Umbilical cord (tissue), 2 donors: ENCODE measurements at places on chromosomes 7 and 10. TPM values are rescaled to one million over a fixed set of nuclear protein-coding genes. Genes with fewer than 3 reads are reported as not detected.
A peak's percentile ranks its signal among the peaks of the same experiment; 100 is the strongest.

DNA sequence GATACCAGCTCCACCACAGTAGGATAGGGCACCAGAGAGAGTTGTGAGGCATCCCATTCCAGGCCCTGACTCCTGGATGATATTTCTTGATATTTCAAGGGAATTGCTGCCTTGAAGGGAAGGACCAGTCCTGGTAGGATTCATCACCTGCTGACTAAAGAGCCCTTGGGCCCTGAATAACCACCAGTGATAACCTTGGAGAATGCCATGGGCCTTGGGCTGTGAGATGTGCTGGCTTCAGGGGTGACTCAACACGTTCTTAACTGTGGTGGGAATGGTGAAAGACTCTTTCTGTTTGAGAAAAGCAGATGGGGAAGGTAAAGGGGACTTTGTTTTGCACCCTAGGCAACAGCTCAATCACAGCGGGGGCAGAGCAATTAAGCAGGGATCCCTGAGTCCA is 21.4 kb upstream of the ASZ1 start:
- no peak for DNase-seq

Gene CUBN
- total RNA-seq, result 1.4 TPM

DNA sequence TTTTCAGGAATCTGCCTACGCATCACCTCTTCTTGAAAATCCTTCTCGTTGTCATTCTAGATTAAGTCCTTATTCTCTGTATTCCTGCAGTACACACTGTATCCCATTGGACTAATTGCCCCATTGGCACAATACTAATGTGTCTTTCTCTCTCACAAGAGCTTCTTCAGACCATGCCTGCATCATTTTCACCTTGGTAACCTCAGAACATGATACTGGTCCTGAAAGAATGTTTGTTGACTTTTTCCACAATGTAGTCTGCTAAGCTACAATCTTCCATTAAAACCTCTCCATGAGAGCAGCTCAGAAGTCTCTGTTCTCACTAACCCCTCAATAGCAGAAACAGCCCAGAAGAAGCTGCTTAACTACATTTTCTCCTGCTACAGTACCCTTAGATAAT is 270.7 kb downstream of the PCDH15 start:
- no peak for DNase-seq

GRCh38 chr7:134755422-134756022 is 23.9 kb upstream of the CALD1 start:
- DNase-seq, result peak; percentile 36

GRCh38 chr10:44971935-44972757 is 6.5 kb downstream of the DEPP1 start:
- DNase-seq, result no peak

DNA sequence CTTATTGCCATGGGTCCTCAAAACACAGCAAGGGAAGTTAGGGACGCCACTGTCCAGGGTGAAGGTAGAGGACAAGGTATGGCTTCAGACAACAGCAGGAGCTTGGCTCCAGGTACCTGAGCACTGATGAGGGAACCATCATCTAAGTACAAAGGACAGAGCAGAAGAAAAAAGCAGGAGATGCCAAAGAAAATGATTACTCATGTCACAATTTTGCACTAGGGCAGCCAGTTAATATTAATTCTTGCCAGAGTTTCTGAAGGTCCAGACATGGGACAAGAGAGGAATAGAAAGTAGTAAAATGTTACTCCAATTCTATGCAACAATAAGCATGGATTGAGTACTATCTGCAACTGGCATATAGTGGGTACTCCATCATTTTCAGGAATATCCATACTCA is 14.1 kb downstream of the PTN start:
- DNase-seq, result no peak

DNA sequence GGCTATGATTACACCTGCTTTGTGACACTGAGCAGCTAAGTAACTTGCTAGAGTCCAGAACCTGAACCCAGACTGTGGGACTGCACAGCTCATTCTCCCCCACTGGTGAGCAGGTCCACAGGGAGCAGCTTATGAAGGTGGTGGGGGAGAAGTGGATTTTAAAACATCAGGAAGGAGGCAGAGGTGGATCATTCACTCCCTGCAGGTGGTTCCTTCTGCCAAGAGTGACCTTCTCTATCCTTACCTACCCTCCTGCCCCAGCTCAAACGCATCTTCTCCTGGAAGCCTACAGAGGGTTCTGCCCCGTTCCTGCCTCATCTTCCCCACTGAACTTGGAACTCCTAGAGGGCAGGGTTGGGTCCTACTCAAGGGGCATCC is 539 bp upstream of the FAM241B start:
- no peak for DNase-seq

GRCh38 chr7:86914551-86914950 is 144.9 kb downstream of the ELAPOR2 start:
- DNase-seq, result no peak

DNA sequence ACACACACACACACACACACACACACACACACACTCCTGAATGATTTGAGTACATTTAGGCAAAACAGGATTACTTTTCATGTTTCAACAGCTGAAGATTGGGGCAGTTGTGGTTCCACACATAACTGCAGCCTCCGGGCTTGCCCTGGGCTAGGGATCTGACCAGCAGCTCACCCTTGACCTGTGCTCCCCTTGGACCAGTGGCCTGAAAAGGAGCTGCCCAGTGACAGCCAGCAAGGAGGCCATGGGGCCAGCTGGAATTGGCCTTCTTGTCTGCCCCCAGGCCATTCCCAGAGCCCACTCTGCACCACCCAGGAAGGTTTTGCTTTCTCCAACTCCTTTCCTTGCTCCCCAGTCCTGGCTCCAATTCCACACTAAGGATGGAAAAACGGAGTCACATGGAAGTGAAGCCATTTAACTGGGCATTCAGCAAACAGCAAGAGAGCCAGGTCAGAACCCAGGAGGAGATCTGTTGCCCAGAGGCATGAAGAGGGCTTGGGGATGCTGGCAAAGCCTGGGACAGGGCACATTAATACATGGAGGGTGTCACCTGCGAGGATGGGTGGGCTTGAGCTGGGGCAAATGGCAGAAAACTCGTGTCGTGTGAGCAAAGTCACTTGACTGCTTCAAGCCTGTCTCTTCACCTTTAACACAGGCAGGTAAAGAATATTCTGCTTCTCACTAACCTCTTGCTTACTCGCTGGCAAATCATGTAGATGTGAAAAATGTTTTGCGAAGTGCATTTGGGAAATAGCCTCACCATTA is 61.5 kb upstream of the GDF10 start:
- DNase-seq, result no peak

DNA sequence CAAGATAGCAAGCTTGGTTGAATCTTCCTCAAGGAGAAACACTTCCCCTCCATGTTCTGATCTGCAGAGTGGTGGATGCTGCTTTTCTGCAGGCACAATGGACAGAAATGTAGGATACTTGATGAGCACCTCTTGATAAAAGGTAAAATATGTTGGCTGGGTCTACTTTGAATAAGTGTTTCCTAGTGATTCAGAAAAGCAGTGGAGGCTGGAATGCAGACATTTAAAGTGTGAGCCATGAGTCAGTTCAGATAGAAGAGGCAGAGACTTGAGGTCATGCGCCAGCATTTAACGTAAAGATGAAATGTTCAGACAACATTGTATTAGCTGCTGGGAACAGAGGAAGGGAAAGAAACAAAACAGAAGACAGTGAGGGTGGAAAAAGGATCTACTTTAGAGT is 403.1 kb downstream of the ADRA2A start:
- DNase-seq, result no peak

DNA sequence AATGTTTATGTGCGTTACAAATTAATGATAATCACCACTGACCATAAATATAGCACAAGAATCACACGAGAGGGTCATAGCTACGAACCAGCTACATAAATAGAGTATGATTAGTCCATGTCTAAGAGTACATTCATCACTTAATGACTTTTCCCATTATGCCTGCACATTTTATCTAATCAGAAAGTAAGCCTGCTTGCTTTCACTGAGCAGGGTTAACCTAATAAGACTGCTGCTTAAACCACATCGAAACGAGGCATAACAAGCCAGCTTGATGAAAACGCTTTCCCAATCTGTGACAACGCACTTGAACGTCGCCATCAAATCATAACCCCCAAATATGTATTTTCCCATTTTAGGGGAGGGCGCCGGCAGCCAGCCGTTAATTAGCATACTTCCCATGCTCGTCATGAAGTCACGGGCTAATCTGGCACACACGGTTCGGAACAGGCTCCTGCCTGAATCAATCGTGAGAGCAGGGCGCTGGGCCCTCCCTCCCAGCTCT is 71.5 kb downstream of the EBF3 start:
- DNase-seq, result no peak

GRCh38 chr7:111532625-111533024 is 29.7 kb downstream of the IMMP2L start:
- DNase-seq, result no peak

DNA sequence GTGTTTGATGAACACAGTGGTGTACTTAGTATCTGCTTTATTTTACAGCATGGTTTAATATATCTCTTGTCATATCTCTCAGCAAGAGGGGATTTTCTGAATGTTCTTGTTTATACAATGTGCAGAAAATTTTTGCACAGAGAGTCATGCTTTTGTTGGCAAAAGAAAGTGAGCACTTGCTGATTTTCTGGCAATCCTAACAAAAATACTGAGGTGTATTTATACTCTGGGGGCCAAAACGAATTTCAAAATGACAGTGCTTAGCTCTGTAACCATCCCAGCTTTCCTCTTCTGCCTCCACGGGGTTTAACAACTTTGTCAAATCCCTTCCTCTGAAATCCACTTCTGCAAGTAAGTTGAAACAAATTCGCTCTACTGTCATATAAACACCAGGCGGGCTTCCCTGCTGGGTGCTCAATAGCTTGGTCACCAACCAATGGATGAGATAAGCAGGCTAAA is 169.2 kb downstream of the NOC3L start:
- peak; percentile 68 for DNase-seq

Gene RHOBTB1
- total RNA-seq, result 33.9 TPM

DNA sequence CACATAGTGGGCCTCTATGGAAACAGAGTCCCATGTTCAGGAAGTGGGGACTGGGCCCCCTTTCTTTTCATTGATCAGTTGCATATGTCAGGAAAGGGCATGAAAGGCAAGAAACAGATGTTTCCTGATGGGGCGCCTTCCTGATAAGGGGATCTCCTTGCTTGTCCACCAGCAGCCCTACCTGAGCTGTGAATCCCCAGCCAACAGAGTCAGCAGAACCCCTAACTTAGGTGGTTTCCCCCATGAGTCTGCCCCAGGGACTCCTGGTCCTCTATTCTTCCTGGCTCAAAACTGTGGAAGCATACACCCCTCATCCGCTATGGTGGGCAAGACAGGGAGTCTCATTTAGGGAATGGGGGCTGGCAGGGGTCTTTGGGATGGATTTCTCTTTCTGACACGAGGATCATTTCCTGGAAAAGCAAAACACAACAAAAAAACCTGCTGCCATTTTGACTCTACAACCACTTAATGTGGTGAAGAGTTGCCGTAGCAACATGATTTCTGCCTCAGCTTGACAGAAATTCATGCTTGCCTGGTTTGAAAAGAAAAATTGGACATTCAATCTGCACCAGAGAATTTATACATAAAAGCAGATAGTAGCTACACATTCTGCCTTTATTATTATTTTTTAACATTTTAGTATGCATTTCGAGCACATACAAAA is 119.8 kb downstream of the SPAG6 start:
- no peak for DNase-seq

DNA sequence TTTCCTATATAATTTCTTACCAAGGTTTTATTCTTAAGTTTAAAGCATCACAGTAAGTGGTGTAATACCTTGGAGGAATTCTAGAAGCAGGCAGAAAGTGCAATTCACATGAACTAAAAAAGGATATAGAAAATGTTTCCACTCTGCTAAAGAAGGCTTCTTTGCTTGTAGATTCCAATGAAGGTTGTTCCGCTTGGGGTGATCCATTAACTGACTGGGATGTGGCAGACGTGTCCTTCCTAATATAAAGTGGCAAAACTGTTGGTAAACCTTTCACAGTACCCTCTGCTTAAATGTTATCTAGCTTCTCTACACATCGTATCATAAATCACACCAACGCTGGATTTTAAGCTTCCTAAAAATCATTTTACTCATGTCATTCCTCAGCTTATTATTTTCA is 2.3 kb downstream of the ZC3HC1 start:
- no peak for DNase-seq

- no peak for DNase-seq
These were observed 183.2 kb downstream of the PDE1C start for GRCh38 chr7:31887006-31887405.

DNA sequence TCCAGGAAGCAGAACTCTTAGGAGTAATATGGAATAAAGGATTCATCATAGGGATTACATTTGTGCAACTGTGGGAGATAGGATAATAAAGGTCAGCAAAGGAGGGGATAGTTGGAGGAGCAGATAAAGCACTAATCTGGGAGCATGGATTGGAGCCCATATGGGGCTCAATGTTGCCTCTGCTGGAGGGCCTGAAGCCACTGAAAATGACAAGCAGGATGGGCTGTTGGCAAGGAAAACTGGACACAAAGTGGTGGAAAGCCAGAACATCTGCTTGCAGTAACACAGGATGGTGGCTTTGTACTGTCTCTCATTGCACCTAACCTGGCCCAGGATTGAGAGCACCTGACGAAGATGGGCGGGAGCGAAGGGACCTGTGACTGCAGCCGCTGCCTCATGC is 15.0 kb upstream of the COMMD3 start:
- DNase-seq, result no peak

Gene ST8SIA6
- total RNA-seq, result 4.3 TPM

DNA sequence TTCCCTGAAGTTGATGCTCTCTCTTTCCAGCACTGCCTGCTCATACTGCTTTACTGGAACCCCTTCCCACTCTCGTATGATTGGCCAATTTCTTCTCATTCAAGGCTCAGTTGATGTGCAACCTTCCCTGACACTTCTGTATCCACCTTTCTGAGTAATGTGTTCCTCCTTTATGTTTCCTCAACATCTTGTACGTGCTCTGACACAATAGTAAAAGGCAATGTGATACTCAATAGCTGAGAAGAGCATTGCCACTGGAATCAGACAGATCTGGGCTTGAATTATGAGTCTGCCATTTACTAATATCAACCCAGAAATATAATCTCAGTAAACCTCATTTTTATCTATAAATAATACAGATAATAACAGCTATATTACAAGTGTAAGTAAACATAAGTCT is 34.7 kb downstream of the ARL4A start:
- DNase-seq, result no peak
